ENCODE measurements at places on chromosomes 2 and 18.

GRCh38 chr2:21262426-21262940 lies 138.7 kb downstream of the TDRD15 start:
- DNase-seq: no peak

DNA sequence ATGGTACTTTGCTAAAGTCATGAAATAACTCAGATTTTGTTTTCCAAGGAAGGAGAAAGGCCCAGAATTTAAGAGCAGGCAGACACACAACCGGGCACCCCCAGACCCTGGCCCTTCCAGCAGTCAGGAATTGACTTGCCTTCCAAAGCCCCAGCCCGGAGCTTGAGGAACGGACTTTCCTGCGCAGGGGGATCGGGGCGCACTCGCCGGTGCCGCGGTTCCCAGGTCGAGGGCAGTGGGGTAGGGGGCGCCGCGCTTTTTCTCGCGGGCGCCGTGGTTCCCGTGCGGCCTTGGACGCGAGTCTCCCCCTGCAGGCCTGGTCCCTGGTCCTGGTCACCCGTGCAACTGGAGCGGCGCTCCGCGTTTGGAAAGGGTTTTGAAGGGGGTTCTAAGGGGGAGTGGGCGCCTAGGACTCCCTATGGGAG lies 1.2 kb downstream of the ZNF236 start:
- DNase-seq: no peak

- DNase-seq: no peak
These were observed 93.8 kb downstream of the FIGN start for GRCh38 chr2:163641986-163642385.

DNA sequence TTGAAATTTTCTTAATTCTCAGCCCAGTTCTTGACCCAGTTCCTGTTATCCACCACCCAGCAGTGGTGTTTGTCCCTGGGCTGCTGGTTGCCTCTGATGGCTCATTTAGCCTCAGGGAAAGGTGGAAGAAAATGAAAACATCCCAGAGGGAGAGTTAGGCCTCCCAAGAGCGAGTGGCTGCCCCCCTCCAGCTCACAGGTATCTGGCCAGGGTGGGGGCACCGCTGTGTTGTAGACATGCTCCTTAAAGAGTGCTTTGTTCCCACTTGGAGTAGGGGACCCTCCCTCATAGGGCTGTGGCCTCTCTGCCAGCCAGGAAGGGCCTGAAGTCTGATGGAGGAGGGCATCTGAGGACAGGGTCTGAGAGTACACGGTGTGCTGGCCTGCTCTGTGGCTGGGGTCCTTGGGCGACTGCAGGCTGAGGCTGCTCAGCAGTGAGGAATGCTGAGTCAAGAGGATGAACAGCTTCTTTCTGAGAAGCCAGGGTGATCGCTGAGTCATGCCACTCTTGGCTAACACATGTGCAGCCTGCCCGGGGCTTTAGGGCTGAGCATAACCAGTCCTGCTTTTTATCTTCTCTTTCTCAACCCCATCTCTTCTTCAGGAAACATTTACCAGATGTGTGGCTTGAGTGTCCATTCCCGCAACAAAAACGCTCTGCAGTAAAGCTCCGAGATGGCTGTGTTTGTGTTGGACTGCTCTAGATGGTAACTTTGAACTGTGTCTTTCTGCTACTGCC lies 72.3 kb downstream of the IL1R2 start:
- DNase-seq: no peak
